ENCODE measurements at places on chromosomes 3 and 15.

- DNase-seq = no peak
Measured at GRCh38 chr3:45075821-45076625, 49.9 kb downstream of the CLEC3B start.

DNA sequence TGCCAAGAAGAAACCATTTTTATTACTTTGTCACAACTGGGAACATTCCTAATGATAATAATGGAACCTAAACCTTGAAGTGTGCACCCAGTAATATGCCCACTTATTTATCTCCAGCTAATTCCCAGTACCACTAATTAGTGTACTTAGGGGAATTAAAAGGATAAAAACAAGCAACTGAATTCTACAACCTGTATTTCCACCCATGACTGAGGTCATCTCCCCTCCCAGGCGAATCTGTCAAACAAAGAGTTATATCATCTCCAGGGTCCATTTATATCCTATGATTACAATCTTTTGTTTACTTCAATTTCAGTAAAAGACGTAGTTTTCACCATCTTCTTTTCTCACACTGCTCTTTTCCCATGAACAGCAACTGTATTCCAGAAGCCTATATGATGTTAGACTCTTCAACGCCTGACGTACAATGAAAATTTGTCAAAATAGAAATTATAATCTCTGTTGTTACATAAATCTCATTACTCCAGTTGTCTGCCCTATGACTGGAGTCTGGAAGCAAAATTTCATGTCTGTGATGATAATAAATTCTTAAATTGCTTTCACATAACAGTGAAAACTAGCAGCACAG lies 177.6 kb downstream of the GOLIM4 start:
- no peak for DNase-seq

DNA sequence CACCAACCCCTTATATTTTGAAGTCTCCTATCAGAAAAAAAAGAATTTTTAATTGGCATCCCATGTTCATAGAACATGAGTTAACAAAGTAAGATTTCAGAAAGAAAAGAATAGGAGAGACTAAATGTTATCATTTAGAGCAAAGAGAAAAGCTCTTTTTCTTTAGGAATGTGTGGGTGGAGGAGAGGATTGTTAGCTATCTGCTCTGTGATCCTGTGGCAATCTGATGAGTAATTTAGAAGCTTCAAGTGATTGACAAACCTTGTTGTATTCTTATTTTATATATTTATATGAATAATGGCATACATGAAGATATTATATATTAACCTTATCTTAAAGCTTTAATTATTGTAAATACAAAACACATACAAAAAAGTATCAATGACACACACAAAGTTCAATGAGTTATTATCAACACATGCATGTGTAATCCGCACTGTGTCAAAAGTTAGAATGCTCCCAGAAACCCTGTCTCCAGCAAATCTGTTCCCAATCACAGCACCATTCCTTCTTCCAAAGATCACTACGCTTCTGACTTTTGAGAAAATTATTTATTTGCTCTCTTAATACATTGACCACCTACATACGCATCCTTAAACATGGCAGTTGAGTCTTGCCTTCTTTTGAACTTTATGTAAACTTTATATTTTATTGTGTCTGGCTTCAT lies 907.4 kb downstream of the MCTP2 start:
- no peak for DNase-seq

DNA sequence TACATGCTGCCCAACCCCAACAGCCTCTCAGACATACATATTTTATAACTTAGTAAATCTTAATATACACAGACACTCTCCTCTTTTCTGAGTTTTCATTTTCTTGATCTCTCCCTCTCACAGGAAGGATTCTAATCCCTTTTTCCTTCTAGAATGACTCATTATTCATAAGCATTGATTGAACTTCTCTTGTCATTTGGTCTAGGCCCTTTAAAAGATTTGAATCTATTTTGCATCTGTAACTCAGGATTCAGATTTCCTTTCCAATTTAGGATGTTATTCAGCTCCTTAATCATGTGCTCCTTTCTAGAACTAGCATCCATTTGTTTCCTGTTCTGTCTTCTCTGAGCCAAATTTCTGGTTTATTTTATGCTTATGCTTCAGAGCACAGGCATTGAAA lies 624.5 kb upstream of the SGO1 start:
- peak; percentile 11 for DNase-seq

GRCh38 chr15:65029736-65030208 lies 333 bp upstream of the MTFMT start:
- DNase-seq = no peak

DNA sequence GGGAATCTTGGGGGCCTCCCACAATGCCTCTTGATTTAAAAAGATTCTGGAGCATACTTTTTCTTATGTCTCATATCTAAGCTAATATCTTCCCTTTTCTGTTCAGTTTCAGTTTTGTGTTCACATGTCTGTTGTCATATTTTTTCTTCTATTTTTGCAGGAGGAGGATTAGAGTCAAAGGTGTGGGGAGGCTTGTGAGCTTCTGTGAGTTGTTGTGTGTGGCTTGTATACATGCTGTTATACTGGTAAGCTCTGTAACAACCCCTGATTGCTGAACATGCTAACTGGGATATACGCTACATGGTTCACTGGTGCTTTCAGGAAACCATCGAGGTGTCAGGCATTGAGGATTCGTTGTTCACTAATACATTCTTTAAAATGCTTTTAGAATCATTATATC lies 83.5 kb downstream of the SLC25A26 start:
- no peak for DNase-seq

DNA sequence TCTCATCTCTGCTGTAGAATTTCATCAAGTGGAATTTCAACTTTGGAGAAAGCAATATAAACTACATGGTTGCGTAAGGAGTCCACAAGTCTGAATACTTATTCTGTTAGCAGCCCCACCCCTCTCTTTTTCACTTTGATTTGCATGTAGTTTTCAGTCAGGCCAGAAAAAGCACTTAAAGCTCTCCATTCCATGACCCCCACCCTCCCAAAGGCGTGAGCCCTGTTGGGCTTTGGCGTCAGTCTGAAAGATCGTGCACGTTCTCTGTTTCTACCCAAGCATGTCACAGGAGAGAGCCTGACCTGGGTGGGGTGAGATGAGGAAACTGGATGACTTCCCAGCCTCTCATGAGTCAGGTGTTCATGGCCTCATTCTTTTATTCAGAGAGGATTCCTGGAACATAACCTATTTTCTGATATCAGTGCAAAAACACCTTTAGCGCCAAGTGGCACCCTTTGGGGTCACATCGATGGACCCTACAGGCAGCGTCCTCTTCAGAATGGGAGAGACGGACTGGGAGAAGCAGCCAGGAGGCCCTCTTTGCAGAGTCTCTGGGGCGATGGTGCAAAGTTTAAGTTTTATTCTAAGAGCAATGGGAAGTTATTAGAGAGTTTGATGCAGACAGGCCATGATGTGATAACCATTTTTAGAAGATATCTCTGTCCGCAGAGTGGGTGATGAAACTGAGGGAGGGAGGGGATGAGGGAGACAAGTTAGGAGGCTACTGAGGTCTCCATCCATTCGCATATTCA lies 55.8 kb downstream of the LSM3 start:
- DNase-seq = no peak

DNA sequence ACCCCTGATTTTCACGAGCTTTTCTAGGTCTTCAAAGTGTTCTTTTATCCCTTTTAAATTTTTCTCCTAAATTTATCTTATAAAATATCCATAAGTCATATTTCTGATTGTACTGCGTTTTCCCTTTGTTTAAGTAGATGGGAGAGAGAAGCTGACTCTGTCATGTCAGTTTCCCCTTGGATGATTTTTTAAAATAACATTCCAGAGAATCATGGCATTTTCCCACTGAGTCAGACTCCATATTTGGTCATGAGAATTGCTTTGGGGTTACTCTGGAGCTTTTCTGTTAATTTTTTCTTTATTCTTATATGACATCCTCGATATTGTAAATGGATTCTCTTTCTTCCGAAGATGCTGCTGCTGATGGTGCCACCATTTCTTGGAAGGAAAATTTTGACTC lies 28.6 kb upstream of the UMPS start:
- DNase-seq = peak; percentile 93

- DNase-seq = no peak
Measured at GRCh38 chr3:51381333-51381705, 3.8 kb upstream of the MANF start.

DNA sequence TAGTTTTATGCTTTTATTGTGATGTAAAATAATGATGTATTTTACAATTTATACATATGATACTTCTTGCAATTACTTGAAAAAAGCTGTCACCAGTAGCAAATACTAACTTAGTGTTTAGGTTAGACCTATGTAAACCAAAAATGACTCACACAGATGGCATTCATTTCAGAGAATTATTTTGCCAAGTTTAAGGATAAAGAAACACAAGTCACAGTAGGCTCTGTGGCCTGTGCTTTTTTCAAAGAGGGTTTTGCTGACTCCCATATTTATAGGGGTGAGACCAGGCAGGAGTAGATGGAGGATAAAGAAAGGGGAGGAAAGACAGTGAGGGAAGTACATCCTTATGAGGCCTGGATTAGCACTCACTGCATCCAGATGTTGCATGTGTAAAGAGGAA lies 356.6 kb upstream of the NPAP1 start:
- peak; percentile 17 for DNase-seq

- DNase-seq = no peak
Measured at GRCh38 chr3:70557976-70558375, 245.5 kb upstream of the MDFIC2 start.

DNA sequence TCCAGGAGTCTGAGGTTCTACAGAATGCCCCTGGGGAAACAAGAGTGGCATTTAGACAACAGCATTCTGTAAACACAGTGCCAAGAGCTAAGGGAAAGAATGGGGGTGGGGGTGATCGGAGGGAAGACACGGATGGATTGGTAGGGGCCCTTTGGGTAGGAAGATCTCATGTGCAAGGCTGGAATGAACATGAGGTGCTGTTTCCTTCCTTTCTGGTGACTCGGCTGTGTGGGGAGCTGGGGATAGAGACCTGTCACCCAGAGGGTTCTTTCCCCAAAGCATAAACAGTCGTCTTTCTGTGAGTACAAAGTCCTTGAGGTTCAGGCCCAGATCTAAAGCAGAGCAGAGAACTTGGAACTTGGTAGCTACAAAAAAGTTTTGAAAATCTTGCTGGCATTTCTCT lies 11.7 kb downstream of the TPM1 start:
- DNase-seq = peak; percentile 46

GRCh38 chr3:64297563-64297962 lies 72.3 kb upstream of the PRICKLE2 start:
- DNase-seq = no peak

DNA sequence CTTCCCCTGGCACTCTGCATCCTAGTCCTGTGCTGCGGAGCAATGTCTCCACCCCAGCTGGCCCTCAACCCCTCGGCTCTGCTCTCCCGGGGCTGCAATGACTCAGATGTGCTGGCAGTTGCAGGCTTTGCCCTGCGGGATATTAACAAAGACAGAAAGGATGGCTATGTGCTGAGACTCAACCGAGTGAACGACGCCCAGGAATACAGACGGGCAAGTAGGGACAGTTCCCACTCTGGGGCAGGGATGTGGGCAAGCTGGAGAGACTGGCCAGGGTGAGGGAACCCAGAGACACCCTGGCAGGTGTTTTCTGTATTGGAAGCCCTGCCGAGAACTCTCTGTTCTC lies 247 bp downstream of the FETUB start:
- peak; percentile 33 for DNase-seq

- DNase-seq = peak; percentile 52
Measured at GRCh38 chr15:98719137-98719740, 70.9 kb downstream of the IGF1R start.

GRCh38 chr3:193347521-193348501 lies 30.7 kb downstream of the ATP13A5 start:
- no peak for DNase-seq

DNA sequence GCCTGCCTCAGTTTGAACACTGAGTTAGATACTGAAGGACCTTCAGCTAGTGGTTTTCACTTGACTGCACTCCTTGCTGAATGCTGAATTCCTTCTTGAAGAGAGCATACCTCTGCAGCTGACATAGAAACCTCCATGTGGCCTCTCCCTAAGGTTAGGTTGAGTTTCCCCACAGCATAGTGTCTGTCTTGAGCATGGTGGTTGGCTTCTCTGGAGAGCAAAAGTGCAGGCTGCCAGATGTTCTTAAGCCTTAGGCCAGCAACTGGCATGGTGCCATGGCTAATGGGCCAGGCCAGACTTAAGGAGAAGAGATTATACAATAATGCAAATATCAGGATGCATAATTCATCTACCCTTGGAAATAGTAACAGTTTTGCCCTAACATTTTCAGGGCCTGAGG lies 545.6 kb upstream of the ZNF385D start:
- DNase-seq = peak; percentile 2

- DNase-seq = peak; percentile 31
Measured at GRCh38 chr3:111666041-111666735, 71.0 kb upstream of the ZBED2 start.

DNA sequence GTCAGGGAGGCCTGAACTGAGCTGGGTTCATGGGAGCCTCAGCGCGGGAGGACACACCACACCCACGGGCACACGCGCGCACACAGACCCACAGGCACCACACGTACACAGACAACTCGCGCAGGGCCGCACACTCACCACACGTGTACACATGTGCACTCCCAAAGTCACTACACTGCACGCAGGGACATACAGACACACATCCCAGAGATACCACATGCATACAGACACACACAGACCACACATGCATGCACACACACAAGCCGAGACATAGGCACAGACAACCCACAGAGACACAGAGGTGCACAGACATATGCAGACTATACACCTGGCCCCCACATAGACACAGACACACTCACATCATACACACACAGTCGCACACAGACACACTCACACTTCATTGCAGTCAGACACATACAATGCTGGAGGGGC lies 1.1 kb upstream of the MGLL start:
- DNase-seq = no peak

DNA sequence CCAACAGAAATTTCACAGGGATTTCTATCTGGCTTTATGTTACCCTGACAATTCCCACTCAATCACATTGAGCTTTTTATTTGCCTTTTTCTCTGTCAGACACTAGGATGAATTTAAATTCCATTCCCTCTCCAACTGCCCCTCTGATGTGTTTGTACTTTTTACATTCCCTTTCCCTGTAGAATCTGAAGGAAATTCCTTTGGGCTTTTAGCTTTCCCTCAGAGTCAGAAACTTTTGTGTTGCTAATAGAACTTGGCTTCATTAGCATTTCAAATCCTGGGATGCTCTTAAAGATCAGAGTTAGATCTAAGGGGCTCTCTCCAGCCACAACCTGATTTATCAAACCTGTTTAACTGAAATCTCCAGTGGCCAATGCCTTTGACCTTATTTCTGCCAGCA lies 7.9 kb upstream of the RARB start:
- DNase-seq = no peak

DNA sequence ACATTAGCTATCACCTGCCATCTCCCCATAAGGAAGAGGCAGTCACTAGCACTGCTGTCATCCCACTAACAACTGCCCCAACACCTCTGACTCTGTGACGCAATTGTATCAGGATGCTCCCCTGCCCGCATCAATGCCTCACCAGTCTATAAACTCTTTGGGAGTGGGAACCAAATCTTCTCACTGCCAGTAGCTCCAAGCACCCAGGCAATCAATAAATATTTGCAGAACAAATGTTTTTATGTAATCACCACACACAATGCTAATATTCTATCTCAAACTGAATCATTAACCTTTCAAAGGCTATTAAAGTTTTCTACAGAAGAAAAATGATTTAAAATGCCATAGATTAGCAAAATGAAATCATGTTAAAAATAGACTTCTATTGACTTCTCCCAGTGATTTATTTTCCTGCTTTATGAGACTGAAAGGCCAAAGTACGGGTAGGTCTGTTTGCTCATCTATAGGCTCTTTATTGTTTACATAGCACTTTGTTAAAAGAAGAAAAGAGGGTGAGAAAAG lies 131.3 kb downstream of the PLD1 start:
- DNase-seq = no peak

Measured in fibroblast of skin of back (primary cell).